ENCODE measurements at places on chromosomes 6 and 20.

DNA sequence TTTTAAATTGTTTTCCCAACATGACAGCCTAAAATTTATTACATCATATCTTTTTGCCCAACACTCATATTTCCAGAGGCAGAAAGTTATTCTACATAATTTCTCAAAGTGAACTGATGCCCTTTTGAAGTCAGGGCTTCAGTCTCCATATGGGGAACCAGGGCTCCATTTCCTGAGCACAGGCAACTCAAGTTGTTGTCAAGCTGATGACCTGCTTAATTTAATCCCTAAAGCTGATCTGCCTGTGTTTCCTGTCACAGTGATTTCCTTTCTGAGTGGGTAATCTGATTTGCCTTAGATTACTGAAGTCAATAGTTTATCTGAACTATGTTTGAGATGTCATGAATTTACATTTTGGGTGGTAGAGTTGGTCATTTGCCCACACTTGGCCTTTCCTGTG, 932.1 kb upstream of the MANEA start:
- DNase-seq = no peak

GRCh38 chr6:100057941-100058340, 63.9 kb upstream of the MCHR2 start:
- no peak for DNase-seq

GRCh38 chr6:101994521-101994920, 601.0 kb downstream of the GRIK2 start:
- no peak for DNase-seq

DNA sequence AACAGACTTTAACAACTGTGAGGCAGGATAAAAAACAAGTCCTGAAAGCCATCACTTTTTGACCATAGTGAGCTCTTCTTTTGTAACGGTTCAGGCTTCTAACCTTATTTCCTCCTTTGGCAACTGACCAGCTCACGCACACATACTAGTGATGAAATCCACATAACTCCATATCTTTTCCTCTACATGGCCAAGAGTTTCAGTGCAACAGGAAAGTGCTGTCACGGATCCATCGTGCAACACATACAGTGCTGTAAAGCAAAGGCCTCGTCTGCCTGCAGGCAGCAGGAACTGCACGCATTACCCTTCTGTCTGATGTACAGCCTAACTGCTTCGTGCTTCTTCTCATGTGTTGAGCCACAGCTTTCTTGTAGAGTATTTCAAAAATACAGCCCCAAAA, 108.5 kb downstream of the EPM2A start:
- no peak for DNase-seq

GRCh38 chr20:25470045-25470444, 62.6 kb downstream of the GINS1 start:
- peak; percentile 28 for DNase-seq

DNA sequence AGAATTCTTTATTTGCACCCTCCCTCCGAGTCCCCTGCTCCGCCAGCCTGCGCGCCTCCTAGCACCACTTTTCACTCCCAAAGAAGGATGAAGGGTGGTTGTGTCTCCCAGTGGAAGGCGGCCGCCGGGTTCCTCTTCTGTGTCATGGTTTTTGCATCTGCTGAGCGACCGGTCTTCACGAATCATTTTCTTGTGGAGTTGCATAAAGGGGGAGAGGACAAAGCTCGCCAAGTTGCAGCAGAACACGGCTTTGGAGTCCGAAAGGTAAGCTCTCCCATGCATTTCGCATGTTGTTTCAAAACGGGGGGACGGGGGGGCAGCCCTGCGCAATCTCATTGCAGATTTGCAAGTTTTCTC, 357 bp downstream of the PCSK2 start:
- DNase-seq = no peak

- no peak for DNase-seq
Observed at GRCh38 chr6:56685994-56686393, 43.3 kb upstream of the DST start.

DNA sequence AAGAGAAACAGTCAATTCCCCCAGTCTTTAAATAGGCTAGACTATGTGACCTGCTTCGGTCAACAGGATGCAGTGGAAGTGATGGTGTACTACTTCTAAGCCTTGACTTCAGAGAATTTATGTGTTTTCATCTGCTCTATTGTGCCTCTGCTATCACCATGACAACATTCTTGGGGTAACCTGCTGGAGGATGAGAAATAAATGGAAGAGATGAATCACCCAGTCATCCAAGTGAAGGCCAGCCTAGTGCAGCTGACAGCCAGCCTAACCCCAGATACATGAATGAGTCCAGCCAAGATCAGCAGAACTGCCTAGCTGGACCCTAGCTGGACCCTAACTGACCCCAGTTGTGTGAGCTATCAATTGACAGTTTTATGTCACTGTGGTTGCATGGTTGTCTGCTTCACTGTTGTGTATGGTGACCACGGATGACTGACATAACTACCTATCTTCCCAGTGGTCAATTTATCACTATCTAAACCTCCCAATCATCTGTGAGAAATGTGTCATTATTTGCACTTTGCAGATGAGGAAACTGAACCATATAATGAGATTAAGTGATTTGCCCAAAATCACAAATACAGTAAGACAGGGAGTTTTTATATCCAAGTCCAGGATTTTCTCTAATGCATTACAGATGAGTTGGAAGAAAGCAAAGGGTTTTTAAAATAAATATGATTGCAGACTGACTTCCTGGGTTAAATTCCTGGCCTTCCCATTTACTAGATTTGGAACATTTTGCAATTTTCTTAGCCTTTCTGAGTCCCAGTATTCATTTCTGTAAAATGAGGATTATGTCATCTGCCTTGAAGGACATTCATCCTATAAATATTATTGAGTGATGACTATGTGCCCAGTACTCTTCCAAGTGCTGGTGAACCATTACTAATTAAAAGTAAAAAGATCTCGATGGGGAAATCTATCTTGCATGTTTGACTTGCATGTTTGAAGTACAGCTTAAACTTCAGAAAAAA, 136.4 kb upstream of the PLCB4 start:
- no peak for DNase-seq

- no peak for DNase-seq
Observed at GRCh38 chr6:157143171-157143889, 180.0 kb downstream of the TMEM242 start.

GRCh38 chr6:83558975-83559374, 46.6 kb downstream of the PRSS35 start:
- DNase-seq = no peak

- DNase-seq = no peak
Observed at GRCh38 chr6:52115891-52116604, 28.6 kb upstream of the PKHD1 start.

- DNase-seq = no peak
Observed at GRCh38 chr6:150751296-150751695, 114.2 kb upstream of the MTHFD1L start.

DNA sequence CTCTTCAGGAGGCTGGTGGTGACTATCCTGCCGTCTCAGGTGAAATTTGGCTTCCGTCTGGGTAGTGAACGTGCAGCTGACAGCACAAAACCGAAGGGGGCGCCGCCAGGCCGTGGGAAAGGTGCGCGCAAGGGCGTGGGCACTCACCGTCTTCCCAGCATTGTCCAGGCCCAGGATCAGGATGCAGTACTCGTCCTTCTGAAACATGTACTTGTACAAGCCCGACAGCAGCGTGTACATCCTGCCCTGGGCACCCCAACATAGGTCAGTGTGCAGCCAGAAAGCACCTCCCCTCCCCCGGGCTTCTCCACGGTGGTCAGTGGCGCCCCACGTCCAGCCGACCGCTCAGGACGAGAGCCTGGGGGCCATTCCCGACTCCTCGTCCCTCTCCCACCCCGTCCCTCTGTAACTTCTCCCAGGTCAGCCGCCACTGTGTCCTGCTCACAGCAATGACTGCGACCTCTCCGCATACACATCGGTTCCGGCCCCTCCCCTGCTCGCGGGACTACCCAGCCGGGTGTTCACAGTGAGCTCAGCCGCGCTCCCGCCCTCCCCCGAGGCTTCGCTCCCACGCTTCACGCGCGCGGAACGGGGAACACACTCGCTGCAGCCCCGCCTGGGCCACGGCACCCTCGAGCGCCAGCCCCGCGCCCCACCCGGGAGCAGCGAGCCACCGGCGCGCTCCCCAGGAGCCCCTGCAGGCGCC, 771 bp downstream of the ARFRP1 start:
- DNase-seq = peak; percentile 14

- DNase-seq = no peak
Observed at GRCh38 chr6:39938773-39939654, 4.8 kb upstream of the MOCS1 start.

- DNase-seq = no peak
Observed at GRCh38 chr20:58448958-58449357, 59.9 kb downstream of the VAPB start.

- no peak for DNase-seq
Observed at GRCh38 chr6:150410906-150411305, 42.1 kb downstream of the IYD start.

GRCh38 chr6:160400446-160400845, 52.3 kb downstream of the SLC22A3 start:
- DNase-seq = peak; percentile 30

DNA sequence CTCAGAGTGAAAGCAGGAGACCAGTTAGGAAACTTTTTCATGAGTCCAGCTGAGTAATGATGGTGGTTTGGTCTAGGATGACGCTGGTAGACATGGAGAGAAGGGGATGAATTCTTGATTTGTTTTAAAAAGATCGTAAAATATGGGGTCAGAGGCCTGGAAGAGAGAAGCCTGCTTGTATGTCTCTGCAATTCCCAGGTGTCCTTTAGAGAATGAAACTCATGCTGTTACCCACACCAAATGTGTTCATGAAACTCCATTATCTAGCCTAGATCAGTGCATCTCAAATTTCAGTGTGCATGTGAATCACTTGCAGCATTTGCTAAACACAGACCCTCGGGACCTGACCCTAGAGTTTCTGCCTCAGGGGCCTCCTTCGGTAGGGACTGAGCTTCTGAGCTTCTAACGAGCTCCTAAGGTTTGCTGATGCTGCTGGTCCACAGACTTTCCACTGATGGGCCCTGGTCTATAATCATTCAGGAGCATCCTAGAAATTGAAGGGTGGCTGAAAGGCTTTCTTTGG, 302.0 kb upstream of the PLCB4 start:
- DNase-seq = no peak

- DNase-seq = peak; percentile 39
Observed at GRCh38 chr6:16730738-16731477, 30.4 kb downstream of the ATXN1 start.

DNA sequence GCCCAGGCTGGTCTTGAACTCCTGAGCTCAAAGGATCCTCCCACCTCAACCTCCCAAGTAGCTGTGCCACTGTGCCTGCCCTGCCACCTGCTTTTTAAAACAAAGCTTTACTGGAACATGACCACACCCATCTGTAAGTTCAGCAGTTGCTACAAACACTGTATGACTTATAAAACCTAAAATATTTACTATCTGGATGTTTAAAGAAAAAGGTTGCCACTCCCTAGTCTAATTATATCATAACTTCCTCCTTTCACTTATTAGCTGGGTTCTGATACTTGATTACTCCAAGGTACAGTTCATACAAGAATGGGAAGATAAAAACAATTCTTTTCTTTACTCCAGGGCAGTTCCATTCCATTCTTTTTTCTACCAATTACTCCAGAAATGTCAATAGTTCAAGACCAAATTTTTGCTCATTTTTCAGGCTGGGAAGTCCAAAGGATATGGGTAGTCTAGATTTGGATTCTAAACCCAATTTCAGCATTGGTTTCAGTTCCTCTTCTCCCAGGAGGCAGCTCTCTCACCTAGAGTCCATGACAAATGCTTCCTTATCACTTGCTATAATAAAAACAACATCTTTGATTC, 63.1 kb downstream of the SEC63 start:
- peak; percentile 48 for DNase-seq

DNA sequence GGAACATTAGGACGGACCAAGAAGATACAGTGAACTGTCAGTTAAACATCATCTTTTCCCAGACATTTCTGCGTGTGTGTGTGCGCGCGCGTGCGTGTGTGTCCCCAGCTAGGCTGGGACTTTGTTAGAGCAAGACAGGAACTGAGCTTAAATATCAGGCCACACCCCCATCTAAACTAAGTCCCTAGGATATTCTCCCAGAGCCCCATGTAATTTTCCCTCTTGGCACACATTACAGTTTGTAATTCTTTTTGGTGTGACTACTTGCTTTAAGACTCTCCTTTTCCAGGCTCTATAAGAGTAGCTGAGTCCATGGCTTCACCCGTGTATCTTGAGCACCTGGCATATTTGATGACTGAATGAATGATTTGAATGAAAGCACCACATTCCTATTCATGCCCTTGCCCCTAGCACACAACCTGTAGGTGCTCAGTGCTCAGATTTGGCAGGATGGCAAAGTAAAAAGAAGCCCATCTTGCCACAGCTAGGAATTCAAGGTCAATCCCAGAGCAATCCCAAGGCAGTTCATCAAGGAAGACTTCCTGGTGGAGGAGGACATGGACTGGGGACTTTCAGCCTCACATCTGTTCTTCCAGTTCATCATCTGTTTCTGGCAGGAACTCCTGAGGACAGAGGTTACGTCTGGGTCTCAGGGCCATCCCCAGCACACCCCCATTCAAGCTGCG, 69.2 kb downstream of the MRPL14 start:
- no peak for DNase-seq

DNA sequence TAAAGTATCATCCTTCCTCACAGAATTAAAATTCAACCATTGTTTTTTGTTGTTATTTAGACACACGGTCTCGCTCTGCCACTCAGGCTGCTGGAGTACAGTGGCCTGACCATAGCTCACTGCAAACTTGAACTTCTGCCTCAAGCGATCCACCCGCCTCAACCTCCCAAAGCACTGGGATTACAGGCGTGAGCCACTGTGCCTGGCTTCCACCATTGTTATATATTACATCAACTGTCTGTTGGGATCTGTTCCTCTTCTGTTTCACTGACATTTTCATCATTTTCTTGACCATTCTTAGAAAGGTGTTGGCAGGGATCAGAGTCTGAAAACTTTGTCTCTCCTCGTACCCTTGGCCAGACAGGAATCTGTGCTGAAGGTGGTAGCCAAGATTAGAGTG, 21.3 kb upstream of the TULP1 start:
- peak; percentile 10 for DNase-seq

DNA sequence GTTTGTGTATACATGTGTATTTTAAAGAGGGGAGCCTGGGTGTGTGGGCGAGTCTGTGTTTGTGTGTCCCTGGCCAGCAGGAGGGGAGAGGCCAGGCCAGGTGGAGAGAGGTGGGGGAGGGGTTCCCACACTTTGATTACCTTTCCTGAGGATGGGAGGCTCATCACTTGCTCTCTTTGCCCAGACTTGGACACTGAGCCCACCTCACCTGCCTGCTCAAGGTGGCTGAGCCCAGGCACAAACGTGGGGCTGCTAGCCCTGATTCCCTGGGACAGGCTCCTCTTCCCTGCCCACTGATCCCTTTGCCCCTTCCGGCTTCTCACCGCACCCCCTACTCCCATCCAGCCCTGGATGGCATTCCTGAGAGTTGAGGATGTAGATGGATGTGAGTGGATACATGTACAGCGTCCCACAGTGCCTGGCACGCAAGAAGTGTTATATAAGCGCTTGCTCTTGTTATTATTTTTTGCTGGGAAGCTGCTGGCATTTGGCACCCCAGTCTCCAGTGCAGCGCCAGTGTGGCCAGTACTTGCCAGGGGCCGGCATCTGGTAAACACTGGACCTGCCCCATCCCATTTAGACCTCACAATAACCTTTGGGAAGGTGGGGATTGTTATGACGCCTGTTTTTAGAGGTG, 2.7 kb downstream of the CEBPB start:
- no peak for DNase-seq

All from MV-4-11 (cell line).